ENCODE measurements at places on chromosomes 7 and 10.

GRCh38 chr10:13526948-13527863, 1.6 kb downstream of the BEND7 start:
- no peak for DNase-seq

GRCh38 chr10:93478873-93479272, 3.3 kb downstream of the MYOF start:
- no peak for DNase-seq

DNA sequence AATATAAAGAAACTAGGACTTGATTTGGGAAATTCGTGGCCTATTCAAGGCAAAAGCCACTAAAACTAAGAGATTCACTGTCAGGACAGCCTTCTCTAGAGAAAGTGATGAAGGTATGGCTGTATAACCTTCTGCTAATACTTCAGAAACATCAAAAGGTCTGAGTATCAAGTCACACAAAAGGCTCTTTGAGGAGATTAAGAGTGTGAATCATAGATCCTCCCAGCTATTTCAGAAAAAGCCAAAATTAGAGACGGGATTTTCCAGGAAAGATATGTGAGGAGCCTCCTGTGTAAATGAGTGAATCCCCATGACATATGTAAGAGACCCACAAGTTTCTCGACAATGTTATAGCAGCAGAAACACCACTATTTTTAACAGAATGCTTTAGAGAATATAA, 56.2 kb downstream of the UBE3C start:
- no peak for DNase-seq

- no peak for DNase-seq
These were observed 163.5 kb upstream of the PCLO start for GRCh38 chr7:83326223-83326622.

GRCh38 chr7:108109221-108109908, 20.8 kb downstream of the LAMB4 start:
- no peak for DNase-seq

- DNase-seq = no peak
These were observed 165.1 kb upstream of the WNT16 start for GRCh38 chr7:121163699-121164098.

GRCh38 chr7:137454246-137454724, 110.8 kb upstream of the PTN start:
- DNase-seq = peak; percentile 72

- DNase-seq = no peak
These were observed 229.6 kb downstream of the PRPF18 start for GRCh38 chr10:13816195-13816925.

GRCh38 chr10:117408436-117409384, 33.5 kb upstream of the PDZD8 start:
- DNase-seq = no peak

GRCh38 chr10:73339436-73339835, 19.2 kb downstream of the CFAP70 start:
- DNase-seq = no peak

GRCh38 chr7:32507414-32507813, 12.1 kb downstream of the AVL9 start:
- DNase-seq = no peak

GRCh38 chr10:75058161-75058560, 53.3 kb upstream of the SAMD8 start:
- no peak for DNase-seq

- DNase-seq = no peak
These were observed 43.5 kb upstream of the SORBS1 start for GRCh38 chr10:95604630-95605029.

- no peak for DNase-seq
These were observed 14.5 kb upstream of the HOXA13 start for GRCh38 chr7:27214239-27214950.

GRCh38 chr7:70591643-70592042, 540.3 kb upstream of the GALNT17 start:
- no peak for DNase-seq

- DNase-seq = no peak
These were observed 37.0 kb upstream of the LRRC17 start for GRCh38 chr7:102875700-102876295.

- DNase-seq = no peak
These were observed 16.9 kb downstream of the ZNF800 start for GRCh38 chr7:127375631-127376030.

GRCh38 chr7:78124216-78124615, 325.6 kb downstream of the PHTF2 start:
- DNase-seq = no peak

DNA sequence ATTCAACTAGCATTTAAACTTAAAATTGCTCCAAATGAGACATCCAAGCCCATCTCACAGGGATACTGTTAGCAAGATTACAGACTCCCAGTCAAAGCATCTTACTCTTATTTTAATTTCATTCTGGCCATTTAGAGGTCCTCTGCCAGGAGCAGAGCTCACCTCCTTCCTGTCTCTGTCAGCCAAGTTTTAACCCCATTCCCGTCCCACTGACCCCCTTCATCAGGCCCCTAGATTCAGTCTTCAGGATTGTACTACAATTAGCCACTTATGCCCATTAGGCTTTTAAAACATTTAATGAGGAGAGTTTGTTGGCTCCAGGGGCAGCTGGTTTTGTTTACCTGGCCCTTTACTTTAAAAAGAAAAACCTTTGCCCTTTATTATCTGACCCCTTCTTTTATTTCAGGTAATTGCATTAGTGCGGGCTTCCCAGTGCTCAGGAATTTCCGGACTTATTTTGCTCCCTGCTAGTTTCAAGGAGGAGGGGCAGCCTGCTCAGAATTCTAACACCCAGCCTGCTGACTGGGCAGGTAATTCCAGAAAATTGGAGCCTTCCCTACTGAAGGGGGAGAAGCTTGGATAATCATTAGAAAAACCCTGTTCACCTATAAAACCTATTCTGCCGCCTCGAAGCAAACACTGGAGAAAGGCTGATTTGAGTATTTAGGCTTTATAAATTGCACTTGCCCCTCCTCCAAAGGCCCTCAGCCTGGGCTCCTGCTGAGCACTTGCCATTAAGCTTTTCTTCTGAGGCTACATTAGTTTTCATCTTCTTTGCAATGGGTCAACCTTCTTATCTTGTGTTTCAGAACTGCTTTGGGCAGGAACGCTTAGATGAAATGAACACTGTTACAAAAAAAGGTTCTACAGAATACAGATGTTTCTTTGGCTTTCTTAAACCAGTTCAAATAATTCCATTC, 200.5 kb upstream of the HPS1 start:
- no peak for DNase-seq

- DNase-seq = no peak
These were observed 113.2 kb upstream of the ADO start for GRCh38 chr10:62691336-62691735.

DNA sequence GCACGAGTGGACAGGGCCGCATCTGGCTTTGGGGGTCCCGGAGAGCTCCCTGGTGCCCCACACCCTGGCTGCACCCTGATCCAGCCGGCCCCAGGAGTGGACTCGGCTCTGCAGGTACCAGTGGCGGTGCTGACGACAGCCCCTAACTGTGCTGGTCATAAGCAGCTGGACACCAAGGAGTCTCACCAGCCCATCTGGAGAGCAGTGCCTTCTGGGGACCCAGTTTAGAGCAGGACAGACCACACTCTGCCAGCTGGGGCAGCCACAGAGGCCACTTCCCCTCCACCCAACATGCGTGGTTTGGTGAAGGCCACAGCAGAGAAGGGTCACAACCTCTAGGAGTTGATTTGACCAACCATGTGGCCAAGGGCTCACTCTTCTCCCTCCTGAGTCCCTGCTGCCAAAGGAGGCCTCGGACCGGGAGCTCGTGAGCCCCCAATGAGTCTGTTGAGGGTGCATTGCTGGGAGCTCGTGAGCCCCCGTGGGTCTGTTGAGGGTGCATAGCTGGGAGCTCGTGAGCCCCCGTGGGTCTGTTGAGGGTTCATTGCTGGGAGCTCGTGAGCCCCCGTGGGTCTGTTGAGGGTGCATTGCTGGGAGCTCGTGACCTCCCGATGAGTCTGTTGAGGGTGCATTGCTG, 16.0 kb upstream of the INPP5A start:
- peak; percentile 67 for DNase-seq
